ENCODE measurements at places on chromosomes 7 and 10.

GRCh38 chr7:97078023-97078969, 39.2 kb upstream of the SDHAF3 start:
- no peak for DNase-seq

DNA sequence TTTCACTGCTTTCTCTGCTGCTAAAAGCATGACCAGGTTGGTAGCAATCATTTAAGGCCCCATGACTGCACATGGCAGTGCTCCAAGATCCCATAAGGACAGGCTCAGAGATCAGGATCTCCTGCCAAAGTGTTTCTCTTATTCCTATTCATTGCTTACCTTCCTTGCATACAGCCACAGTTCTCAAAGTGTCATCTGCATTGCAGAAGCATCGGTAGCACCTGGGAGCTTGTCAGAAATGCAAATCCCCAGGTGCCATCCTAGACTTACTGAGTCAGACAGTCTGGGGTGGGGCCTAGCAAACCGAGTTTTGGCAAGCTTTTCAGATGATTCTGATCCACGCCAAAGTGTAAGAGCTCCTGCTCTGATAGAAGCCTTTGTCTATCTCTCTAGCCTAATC, 489.0 kb upstream of the AUTS2 start:
- no peak for DNase-seq

- DNase-seq, result no peak
These were observed 109.4 kb downstream of the ADARB2 start for GRCh38 chr10:1627945-1628344.

- no peak for DNase-seq
These were observed 69.7 kb upstream of the ZNRF2 start for GRCh38 chr7:30214651-30215137.

DNA sequence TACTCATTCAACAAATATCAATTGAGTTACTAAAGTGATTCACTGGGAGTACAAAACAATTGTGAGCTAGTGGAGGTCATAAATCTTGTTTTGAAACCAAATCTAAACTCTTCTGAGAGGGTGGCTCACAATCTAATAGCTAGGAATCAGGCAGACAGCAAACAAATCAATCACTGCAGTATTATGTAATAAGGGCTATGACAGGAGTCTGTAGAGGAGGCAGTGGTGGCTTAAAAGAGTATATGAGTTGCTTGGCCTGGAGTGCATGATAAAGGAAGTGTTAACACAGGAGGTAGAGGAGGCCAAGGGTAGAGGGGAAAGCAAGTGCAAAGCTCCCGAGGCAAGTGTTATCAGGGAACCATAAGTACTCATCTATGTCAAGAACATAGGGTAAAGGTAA, 16.5 kb downstream of the MYPN start:
- DNase-seq, result no peak

DNA sequence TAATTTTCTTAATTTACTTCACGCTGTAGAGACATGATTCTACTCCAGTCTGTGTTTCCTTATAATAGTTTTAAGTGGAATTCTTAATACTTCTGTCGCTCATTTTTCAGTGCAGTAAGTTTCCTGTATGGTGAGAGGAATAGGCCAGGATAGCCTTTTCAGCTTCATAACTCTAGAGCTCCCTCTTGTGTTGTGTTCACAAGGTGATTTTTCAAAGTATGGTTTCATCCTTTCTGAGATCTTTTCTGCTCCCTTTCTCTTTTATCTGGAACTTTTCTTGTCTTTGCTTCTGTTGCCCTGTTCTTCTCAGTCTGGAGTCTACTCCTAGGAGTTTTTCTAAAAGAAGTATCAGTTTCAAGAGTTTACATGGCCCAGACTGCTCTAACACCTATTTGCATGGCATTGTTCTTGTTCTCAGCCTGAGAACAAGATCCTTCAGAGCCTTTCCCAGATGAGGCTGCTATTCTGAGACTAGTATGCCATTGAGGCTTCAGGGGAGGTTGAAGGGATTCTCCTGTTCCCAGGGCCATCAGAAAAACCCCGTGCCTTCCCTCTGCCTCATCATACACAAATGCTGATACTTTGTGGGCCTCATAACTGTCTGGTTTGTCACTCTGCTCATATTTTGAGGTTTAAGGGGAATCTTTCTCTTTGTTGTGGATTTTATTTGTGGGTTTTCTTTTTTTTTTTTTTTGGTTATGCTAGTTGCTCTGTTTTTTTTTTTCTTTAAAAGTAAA, 21.8 kb downstream of the NET1 start:
- peak; percentile 38 for DNase-seq
